ENCODE measurements at places on chromosomes 5 and 9. TPM values are rescaled to one million over a fixed set of nuclear protein-coding genes. Genes with fewer than 3 reads are reported as not detected.
A peak's percentile ranks its signal among the peaks of the same experiment; 100 is the strongest.

DNA sequence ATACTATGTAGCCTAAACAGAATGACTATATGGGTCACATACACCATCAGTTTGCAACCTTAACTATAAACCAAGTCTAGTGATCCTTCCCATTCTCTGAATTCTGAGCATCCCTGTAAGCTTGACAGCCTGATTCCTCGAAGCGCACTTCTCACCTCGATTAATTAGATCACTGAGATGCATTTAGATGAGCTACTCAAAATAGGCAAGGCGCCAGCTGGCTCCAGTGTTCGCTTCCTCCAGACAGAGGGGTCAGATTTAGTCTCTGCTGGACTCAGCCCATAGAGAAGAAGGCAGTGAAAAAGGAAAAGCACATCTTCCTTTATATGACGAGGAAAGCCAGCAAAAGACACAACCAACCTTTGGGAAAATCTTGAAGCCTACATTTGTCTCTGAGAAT, 371.5 kb downstream of the MLLT3 start:
- no peak overlapping the region for H3K27ac ChIP-seq
- no peak overlapping the region for H3K4me3 ChIP-seq
- no peak for DNase-seq
- H3K36me3 ChIP-seq, result no peaks in the 10 kb centered on the region
- H3K4me1 ChIP-seq, result no peaks in the 10 kb centered on the region
- H3K27me3 ChIP-seq, result no peaks in the 10 kb centered on the region

DNA sequence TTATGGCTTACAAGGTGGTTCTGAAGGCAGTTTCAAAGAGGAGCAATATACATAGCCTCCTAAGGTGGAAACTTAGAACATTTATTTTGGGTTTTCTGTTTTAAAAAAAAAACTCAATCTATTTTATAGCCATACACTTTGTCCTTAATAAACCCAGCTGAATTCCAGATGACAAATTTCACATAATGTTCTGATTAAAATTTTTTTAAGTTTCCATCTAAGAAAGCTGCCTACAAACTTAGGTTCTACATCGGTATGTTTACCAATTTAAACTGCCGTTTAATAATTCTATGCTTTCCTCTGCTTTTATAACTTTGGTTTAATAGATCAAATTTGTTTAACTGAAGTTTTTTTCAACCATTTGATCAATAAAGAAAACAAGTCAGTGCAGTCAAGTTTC, 12.5 kb downstream of the NR3C1 start:
- peaks cover 18% of the 10 kb centered on the region for H3K4me1 ChIP-seq
- no peaks in the 10 kb centered on the region for H3K27me3 ChIP-seq
- no peak for DNase-seq

DNA sequence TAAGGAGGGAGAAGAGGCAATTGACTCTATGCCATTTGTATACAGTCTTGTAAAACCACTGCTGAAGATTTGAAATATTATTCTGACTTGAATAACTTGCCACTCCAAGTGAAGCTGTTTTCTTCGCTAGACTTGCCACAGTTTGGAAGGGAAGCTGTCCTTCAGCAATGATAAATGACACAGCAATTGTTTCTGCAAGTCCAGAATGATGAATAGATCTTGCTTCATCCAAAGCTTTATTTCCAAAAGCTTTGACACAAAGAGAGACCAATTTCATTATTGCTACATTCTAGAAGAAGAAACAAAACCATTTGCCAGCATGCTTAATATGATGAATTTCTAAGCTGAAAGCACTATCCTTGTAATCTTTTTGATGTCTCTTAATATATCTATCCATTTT, 73.7 kb downstream of the ZNF366 start:
- H3K4me3 ChIP-seq, result no peak overlapping the region
- H3K27me3 ChIP-seq, result no peaks in the 10 kb centered on the region
- no peaks in the 10 kb centered on the region for H3K36me3 ChIP-seq
- DNase-seq, result no peak
- peak overlapping the region; percentile 66 for H3K27ac ChIP-seq

The CTXN3 gene
- not detected for total RNA-seq

GRCh38 chr9:71681708-71682272, 86.5 kb downstream of the CEMIP2 start:
- H3K27ac ChIP-seq, result peak overlapping the region; percentile 73
- H3K27me3 ChIP-seq, result no peaks in the 10 kb centered on the region
- no peaks in the 10 kb centered on the region for H3K36me3 ChIP-seq
- no peaks in the 10 kb centered on the region for H3K4me1 ChIP-seq
- no peak overlapping the region for H3K4me3 ChIP-seq

DNA sequence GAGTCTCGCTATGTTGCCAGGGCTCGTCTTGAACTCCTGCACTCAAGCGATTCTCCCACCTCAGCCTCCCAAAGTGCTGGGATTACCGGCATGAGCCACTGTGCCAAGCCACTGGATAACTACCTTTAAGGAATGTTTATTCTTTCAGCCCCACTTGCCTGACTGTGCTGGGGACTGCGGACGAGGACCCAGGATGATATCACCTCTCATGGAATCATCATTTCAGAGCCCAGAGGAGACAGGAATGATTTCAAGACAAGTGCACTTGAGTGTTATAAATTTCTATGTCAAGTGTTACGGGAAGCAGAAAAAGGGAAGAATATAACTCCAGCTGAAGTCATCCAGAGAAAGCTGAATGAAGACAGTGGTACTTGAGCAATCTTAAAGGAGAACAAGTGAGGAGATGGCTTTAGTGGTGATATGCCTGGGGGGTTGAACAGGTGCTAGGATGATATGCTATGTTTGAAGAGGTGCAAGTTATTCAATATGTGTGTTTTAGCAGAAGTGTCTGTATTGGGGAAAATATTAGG, 109.3 kb downstream of the DCP2 start:
- H3K27ac ChIP-seq, result no peak overlapping the region
- H3K4me1 ChIP-seq, result no peaks in the 10 kb centered on the region
- no peaks in the 10 kb centered on the region for H3K27me3 ChIP-seq
- H3K36me3 ChIP-seq, result no peaks in the 10 kb centered on the region
- no peak overlapping the region for H3K4me3 ChIP-seq

- peak overlapping the region; percentile 49 for H3K4me3 ChIP-seq
- peaks cover 8% of the 10 kb centered on the region for H3K4me1 ChIP-seq
- DNase-seq, result no peak
- H3K27ac ChIP-seq, result no peak overlapping the region
- H3K36me3 ChIP-seq, result no peaks in the 10 kb centered on the region
Measured at GRCh38 chr5:115179394-115180164, 9.9 kb upstream of the TRIM36 start.

The ARID3C gene
- total RNA-seq, result not detected

DNA sequence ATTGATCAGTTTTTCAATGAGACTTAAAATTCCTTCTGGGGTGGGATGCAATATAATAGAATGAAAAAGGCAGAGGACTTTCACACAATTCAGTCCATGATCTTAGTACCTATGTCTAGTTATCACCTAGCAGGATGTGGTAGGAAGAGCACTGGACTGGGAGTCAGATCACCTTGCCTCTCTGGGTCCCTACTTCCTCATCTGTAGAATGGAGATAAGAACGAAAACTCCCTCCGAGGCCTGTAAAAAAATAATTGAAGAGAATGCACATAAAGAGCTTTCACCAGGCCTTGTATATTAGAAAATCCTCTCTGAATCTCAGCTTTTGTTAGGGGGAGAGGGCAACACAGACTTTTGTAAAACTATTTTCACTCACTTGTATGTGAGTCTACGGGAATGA, 681 bp upstream of the TMEFF1 start:
- no peak for DNase-seq
- H3K27ac ChIP-seq, result no peak overlapping the region
- H3K27me3 ChIP-seq, result no peaks in the 10 kb centered on the region
- H3K36me3 ChIP-seq, result no peaks in the 10 kb centered on the region
